ENCODE measurements at places on chromosomes 3 and 15.

GRCh38 chr3:45979378-45979777, 16.2 kb downstream of the FYCO1 start:
- no peak for DNase-seq

DNA sequence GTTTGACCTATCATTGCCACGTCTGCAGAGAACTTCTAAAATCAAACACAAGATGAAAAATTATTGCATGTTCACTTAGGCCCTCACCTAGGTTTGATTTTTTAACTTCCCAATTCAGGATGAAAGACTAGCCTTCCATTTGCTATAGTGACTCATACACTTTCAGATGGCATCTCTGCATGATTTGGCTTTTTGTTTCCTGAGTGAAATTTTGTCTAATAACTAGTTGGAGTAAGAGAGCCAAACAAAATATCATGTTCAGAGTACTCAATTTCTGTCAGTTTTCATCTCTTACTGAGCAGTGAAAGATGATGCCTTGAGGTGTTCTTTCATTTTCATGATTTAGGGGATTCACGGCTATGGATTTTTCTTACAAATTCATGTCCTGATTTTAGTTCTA, 122.9 kb downstream of the NSUN3 start:
- DNase-seq, result peak; percentile 17

DNA sequence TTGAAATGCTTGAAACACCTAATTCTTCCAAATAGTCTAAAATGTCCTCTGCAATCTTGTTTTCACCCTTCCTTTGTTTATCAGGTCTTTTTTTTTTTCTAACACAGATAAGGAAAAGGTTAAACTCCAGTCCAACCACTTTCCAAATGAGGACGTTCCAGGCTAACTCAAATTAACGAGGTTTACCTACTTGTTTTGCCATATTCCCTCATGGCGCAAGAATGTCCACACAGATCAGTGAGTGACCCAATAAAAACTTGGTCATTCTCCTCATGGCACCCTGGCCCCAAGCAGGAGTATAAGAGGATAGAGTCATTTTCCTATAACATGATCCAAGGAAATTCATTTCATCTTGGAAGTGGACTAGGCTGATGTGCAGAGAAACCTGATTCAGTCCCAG, 6.6 kb upstream of the LIPC start:
- no peak for DNase-seq

GRCh38 chr15:75200765-75201615, 692 bp upstream of the C15orf39 start:
- DNase-seq, result peak; percentile 77

DNA sequence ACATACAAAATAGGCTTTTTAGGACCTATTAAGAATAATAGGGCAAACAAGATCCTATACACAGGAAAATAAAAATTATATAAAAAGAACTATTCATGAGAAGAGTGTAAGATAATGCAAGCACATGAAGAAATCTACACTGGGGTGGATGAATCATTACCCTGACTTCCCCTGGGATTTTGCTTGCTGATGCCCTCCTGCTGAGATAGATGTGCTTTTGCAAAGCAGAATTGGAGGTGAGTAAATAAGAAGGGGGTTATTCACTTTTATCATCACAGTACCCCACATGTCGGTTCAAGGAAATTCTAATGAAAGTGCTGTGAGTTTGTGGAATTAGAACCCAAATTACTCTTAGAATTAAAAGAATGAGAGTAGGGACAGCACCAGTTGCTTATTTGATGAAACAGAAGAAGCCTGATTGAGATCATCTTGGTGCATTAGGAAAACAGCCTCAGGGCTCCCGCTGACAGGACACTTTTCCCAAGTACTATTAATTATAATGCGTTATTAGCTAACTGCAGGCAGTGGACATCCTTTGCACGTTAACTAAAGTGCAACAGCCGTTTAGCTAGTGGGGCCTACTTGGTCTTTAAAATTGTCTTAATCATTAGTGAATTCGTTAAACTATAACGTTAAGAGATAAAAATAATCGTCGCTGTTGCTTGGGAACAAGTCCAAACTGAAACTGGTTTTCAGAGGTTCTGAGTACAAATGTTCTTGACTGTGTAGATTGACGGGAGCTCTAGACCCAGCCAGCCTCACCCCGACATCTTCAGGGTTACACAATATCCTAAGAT, 48.4 kb downstream of the SLC2A2 start:
- DNase-seq, result peak; percentile 27

DNA sequence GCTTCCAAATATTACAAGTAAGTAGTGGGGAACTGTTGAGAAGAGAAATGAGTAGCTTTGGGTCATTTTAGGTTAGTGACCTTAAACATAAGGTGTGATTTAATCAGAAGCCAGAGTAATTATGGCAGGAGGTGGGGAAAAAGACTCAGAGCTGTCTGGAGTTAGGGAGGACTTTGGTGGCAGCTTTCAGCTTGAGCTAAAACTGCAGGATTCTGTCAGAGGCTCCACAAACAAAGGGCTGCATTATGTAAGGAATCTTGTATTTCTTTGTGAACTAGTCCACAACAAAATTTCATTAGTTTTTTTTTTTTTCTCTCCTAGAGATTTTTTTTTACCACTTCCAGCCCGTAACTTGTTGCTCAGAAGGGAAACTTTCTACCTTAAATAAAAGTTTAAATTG, 345.3 kb downstream of the TIGIT start:
- DNase-seq, result no peak

Measured in MCF 10A (cell line).